ENCODE measurements at places on chromosomes 1 and 21. TPM values are rescaled to one million over a fixed set of nuclear protein-coding genes. Genes with fewer than 3 reads are reported as not detected.

Gene LRRC53
- not detected for total RNA-seq

Gene PAQR6
- total RNA-seq, result 4.4 TPM

Gene NID1
- total RNA-seq, result 0.10 TPM

Gene PROX1
- total RNA-seq, result not detected

Gene LDLRAD2
- total RNA-seq, result 0.22 TPM

Gene NOS1AP
- total RNA-seq, result 0.21 TPM

Gene TSHB
- total RNA-seq, result not detected

Gene CD55
- 84.0 TPM for total RNA-seq

GRCh38 chr1:170471398-170472053 is 60.4 kb upstream of the GORAB start:
- no peak overlapping the region for H3K27ac ChIP-seq
- H3K27me3 ChIP-seq, result peaks cover 25% of the 10 kb centered on the region
- no peak for DNase-seq
- H3K4me3 ChIP-seq, result no peak overlapping the region
- H3K4me1 ChIP-seq, result no peaks in the 10 kb centered on the region
- no peaks in the 10 kb centered on the region for H3K36me3 ChIP-seq

- peaks cover 19% of the 10 kb centered on the region for H3K27me3 ChIP-seq
- H3K27ac ChIP-seq, result no peak overlapping the region
- no peaks in the 10 kb centered on the region for H3K4me1 ChIP-seq
- no peak for DNase-seq
- no peaks in the 10 kb centered on the region for H3K36me3 ChIP-seq
- H3K4me3 ChIP-seq, result no peak overlapping the region
Measured at GRCh38 chr1:20126041-20126805, 6.9 kb upstream of the PLA2G2D start.

DNA sequence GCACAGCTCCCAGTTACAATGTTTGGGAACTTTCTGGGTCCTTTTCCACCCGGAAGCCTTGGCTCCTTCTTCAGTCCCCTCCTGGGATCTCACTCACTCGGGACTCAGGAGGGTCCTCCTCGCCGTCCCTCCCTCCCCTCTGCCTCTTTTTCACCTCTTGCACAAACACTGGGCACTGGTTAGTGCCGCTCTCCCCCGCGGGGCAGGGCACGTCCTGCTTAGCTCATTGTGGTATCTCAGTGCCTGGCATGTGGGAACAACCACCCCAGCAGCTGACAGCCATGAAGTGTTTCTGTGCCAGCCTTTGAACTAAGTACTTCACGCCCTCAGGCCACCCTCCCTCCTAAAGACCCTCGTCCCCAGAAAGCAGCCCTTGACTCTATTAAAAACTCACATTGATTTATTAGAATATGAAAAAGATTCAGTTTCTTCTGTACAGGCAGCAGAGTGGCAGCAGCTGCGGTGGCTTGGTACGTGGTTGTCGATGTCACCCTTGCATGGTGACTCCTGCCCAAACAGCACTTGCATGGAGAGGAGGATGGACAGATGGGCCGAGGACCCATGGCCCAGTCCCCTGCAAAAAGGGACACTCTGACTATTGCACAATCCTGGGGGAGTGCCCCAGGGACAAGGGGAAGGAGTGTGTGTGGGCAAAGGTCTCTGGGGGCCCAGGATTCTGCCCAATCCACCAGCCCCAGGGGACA is 56.3 kb downstream of the SLC9A1 start:
- H3K27me3 ChIP-seq, result no peaks in the 10 kb centered on the region
- H3K36me3 ChIP-seq, result peaks cover 7% of the 10 kb centered on the region
- no peak overlapping the region for H3K4me3 ChIP-seq

DNA sequence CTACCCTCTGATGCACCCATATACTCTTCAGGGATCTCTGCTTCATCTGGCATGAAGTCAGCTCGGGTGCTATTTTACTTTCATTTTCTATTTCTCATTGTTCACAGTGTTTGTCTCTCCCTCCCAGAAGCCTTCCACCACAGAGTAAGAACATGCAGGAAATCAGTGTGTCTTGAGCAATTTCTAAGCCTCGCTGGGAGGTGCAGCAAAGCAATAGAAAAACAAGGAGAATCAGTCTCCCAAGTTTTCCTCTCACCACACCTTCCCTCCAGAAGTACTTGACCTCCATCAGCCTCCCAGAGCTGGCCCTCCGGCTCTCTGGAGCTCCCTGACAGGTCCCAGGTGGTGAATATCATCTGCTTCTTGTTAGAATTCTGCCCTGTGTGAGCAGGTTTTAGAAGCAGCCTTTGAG is 594.7 kb upstream of the CAMK1G start:
- peaks cover 15% of the 10 kb centered on the region for H3K4me1 ChIP-seq
- peaks cover 6% of the 10 kb centered on the region for H3K27me3 ChIP-seq
- peak overlapping the region; percentile 75 for H3K4me3 ChIP-seq
- H3K36me3 ChIP-seq, result no peaks in the 10 kb centered on the region

DNA sequence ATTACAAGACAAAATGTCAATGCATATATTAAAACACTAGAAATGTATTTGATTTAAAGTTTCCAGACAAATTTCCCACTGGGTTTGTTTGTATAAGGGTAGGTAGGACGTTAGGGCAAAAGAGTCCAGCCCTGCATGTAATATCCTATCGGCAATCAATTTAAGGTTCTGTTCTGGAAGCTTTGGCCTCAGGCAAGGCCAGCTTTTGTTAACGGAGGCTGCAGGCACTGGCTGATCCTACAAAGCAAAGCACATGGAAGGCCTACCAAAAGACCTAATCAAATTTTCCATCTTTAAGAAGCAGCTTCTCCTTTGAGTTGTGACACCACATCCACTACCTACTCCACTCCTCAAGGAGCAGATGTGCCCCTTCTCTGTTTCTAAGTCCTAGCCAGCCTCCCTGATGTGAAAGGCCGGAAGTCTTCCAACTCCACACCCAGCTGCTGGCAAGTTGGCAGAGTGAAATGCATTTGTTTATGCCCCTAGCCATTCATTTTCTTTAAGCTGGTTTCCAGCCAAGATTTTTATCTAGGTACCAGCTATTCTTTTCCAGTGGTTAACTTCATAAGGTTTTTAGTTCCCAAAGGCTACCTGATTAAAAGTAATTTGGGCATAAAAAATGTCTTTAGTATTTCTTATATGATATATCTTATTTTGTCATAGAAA is 452.6 kb downstream of the PTBP2 start:
- DNase-seq, result no peak
- no peaks in the 10 kb centered on the region for H3K27me3 ChIP-seq
- H3K36me3 ChIP-seq, result peaks cover 2% of the 10 kb centered on the region
- H3K4me3 ChIP-seq, result no peak overlapping the region
- H3K27ac ChIP-seq, result no peak overlapping the region

DNA sequence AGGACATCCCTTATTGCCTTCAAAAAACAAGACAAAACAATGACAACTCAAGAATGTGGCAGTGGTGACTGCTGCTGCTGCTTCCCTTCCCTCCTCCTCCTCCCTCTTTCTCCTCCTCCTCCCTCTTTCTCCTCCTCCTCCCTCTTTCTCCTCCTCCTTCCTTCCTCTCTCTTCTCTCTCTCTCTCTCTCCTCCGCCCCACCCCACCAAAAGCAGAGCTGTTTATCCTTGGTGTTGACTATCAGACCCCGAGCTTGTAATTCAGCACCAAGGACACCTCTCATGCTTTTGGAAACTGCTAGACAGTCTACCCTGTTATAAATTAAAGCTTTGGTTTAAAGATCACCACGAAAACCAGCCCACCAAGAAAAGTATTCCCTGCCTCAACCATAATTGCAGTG is 72.4 kb upstream of the IFNAR2 start:
- H3K4me1 ChIP-seq, result peaks cover under 1% of the 10 kb centered on the region
- no peak overlapping the region for H3K27ac ChIP-seq
- peaks cover 19% of the 10 kb centered on the region for H3K27me3 ChIP-seq
- no peaks in the 10 kb centered on the region for H3K36me3 ChIP-seq
- no peak overlapping the region for H3K4me3 ChIP-seq

- no peak overlapping the region for H3K27ac ChIP-seq
- no peak for DNase-seq
- no peak overlapping the region for H3K4me3 ChIP-seq
- H3K4me1 ChIP-seq, result no peaks in the 10 kb centered on the region
Measured at GRCh38 chr1:38071312-38072256, 25.0 kb upstream of the POU3F1 start.

DNA sequence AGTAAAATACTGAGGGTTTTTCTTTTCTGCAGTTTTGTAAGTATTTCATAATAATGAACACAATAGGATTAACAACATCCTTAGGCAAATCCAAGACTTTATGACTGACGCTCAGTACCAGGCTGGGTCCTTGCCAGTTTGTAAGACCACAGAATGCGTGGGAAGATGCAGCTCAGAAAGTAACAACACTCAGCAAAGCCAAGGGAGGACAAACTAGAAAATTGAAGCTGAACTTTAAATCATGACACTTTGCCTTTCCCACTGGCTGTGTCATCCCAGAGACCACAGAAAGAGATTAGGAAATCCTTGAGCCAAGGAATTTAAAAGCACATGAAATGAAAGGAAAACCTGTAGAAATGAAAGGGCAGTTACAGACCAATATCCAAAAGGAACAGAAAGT is 426.3 kb upstream of the CHRM3 start:
- H3K4me1 ChIP-seq, result no peaks in the 10 kb centered on the region
- H3K27ac ChIP-seq, result no peak overlapping the region
- H3K36me3 ChIP-seq, result no peaks in the 10 kb centered on the region
- no peak for DNase-seq
- no peak overlapping the region for H3K4me3 ChIP-seq
- no peaks in the 10 kb centered on the region for H3K27me3 ChIP-seq

Measured in activated naive CD8-positive, alpha-beta T cell treated with anti-CD3 and anti-CD28 coated beads for 36 hours (primary cell).